ENCODE measurements at places on chromosomes 3 and 15.
A peak's percentile ranks its signal among the peaks of the same experiment; 100 is the strongest.

DNA sequence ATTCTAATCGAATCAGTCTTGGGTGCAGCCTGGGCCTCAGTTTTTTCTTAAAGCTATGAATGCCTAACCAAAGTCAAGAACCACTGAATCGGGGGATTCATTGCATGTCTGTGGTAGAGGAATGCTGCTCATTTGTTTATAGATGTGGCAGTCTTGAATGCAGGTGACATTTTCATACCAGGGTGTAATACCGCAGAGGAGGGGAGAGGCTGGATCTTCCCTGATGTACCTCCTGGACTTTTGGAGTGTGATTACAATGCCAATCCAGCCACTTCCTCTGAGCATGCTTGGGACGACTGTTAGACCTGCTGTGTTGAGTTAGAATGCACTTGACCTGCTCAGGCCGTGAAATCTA lies 42.7 kb downstream of the GOLGA6A start:
- DNase-seq: no peak

DNA sequence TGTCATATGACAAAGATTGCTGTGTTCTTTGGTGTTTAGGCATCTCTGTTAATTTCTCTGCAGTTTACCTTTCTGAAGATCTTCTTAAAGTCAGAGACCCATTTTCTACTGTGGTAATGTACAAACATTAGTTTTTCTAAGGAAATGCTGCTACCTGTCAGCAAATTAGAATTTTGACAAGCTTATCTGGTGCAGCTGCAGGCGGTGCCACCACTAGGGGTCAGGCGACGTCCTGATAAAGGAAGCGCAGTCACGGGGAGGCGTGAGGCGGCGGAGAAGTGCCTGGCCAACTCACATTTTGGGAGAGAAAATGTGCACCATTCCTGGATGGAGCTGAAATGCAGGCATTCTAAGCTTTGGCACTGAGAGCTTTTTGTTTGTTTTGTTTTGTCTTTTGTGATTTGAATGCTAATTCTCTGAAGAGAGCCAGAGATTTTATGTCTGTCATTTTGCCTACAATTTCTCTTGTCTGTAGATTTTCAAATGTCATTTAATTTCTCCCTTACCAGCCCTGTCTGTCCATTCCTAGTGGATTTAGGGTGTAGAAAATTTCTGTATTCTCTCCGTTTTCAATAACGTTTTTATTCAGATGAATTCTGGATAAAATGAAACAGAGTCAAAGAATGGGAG lies 24.9 kb upstream of the SIAH2 start:
- DNase-seq: peak; percentile 76

- no peak for DNase-seq
Observed at GRCh38 chr15:79310612-79310984, 314 bp upstream of the TMED3 start.

DNA sequence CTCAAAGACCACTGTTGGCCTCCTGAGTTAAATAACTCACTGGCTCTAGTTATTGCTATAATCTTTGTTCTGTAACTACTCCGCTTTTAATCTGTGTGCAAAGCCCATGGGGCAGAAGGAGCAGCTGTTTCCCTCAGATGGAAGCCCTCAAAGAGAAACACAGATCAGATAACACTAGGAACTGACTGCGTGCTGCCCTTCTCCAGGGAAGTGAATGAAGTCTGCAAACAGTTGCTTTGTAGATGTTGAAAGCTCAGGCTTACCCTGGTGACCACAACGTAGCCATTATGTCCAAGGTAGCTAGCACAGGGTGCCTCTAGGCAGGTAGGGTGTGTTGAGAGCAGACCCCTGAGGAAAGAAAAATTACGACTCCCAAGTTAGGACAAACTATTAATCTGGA lies 152.3 kb upstream of the STAC start:
- no peak for DNase-seq

- DNase-seq: no peak
Observed at GRCh38 chr3:195094191-195094921, 176.6 kb downstream of the XXYLT1 start.

DNA sequence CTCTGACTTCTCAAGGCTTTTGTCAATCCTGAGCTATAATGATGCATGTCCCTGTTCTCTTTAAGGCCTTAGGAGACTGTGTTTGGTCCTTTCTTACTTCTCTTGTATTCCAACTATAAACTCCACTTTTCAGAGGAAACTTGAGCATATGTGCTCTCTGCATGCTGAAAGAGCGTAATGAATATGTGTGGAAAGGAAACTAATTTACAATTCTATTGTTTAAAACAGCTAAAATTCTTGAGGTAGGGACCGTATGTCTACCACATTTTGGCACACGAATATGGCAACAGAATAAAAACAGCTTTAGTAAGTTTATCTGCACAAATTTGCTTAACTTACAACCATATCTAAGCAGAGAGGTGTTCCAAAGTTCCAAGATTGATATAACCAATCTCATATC lies 242.0 kb upstream of the DCBLD2 start:
- DNase-seq: no peak

DNA sequence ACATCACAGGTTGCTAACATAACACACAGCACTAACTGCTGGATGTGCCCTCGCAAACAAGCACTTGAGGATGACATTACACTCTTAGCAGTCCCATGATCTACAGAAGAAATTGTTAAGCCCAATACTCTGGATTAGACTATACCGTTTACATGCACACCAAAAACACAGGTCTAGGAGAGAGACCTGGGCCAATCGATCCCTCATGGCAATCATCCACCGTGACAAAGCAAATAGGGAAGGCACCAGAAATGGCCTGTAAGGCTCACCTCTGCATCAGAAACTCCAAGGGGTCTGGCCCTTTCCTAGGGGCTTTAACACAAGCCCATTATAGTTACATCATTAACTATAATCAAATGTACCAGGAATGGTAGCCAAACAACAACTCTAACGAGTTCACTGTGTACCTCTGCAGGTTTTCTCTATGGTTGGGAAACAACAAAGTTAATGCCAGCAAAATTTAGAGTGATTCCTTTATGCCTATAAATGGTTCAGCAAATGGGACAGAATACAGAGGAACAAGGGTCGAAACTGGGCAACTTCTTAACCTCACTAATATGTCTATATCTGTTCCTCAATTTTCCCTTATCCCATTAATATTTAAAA lies 18.5 kb downstream of the TRANK1 start:
- DNase-seq: no peak

DNA sequence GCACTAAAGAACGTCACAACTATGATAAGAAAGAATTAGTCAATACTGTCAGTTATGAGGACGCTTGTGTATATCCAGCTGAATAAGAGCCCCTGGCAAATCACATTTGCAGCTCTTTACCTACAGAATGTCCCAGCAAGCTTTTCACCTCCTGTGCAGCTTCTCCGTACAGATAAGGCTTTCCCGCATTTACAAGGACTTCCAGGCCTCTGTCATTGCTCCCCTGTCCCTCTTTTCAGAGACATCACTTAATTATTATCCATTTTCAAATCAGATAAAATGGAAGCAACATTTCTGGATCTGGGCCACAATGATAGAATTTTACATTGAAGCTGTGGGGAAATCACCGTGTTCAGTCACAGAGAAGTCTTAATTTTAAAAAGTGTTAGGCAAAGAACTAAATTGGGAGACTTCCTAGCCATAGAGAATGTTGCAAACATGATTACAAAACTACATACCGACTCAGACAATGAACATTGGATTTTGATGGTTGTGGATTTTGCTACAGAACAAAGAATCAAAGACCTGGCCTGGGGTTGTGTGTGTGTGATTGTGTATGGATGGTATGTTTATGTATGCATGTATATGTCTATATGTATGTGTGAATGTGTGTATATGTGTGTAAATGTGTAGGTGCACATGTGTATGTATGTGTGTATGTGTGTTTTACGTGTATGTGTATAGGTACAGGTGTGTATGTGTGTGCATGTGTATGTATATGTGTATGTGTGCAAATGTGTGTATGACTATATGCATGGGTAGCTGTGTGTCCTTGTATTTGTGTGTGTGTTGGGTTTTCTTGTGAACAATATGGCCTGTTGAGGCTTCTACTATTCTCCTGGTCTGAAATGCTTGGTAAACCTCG lies 41.5 kb downstream of the MGLL start:
- DNase-seq: no peak

DNA sequence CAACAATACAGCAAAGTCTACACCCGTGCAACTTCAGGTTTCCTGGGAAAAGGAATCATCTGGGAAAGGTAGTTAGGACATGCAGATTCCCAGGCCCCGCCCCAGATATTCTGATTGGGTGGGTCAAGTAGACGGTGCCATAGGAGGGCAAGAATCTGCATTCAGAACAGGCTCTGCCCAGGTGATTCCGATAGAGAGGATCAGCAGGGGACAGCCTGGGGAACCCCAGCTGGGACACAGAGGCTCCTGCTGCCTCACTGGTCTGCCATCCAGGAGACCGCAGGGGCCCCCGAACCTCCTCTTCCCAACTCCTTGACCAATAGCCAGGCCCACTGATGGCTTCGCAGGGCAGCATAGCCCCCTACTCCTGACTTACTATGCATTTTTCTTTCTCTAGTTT lies 243.4 kb downstream of the VPS13C start:
- no peak for DNase-seq

DNA sequence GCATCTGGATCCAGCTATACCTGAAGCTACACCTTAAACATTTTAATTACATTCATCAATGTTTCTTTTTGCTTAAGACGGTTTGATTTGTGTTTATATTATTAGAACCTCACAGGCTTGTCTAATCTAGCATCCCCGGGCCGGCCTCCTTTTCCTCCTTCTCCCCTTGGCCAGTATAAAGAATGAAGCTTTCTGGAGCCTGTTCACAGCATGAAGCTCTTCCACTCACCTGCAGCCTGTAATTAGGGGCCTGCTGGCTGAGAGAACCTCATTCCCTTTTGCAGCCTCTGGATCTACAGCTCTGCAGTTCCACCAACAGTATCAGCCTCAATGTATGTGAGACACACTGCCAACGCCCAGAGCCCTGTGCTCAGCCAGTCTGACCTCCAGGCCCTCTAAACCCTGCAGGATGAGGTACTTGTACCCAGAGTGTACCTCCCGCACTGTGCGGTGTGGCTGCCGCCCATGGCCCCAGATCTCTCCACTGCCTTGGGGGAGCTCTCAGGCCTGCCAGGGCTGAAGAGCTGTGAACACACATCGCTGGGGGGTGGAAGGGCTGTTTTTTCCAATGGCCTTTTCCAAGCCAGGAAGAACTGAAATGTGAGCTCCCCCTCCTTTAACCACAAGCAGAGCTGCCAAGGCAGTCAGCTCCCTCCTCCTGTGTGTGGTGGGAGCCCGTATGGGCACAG lies 114.7 kb upstream of the ALDH1A3 start:
- DNase-seq: peak; percentile 18

DNA sequence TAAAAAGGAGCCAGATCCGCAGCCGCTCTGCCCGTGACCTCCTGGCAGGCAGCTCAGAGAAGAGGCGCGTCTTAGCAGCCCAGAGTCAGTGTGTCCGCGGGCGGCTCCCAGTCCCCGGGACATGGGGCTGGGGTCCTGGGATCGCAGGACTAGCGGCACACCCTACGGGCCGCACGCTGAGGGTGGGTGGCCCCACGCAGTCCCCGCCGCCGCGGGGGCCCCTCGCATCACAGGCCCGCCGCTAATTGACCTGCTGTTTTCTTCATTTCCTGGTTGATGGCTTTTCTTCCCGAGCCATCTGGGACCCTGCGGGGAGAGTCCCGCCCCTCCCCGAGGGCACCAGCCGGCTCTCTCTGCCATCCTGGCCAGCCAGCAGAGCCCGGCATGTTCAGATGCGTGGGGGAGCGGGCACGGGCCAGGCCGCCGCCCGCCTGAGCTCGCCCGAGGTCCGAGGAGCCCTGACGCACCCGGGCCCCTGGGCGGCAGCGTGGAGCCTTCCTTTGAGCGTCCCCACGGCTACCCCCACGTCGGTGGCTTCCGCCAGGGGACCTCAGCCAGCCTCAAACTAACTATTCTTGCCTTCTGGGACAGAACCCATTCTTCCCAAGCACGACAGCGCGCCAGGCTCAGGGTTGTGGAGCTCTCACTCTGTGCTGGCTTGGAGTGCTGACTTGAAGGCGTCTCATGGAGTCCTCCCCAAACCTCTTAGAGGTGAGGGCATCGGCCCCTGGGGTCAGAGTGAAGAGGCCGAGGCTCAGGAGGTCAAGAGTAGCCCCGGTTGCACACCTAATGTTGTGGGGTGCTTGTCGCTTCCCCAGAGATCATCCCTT lies 34.6 kb upstream of the CACNA2D3 start:
- DNase-seq: no peak

DNA sequence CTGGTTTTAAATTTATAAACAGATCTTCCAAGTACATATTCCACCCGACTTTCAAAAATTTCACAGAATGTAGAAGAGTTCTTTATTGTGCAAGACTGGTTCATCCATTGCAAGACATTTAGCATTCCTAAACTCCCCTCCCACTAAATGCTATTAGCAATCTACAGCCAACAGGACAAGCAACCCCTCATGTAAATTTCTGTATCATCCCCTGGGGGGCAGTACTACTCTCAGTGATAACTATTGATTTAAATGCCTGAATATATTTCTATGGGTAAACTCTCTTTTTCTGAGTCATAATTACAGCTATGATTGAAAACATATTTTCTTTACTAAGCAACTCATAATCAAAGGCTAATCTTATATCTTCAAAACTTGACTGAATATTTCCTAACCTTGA lies 10.7 kb upstream of the SLC15A2 start:
- no peak for DNase-seq

- peak; percentile 70 for DNase-seq
Observed at GRCh38 chr3:69671082-69671952, 67.9 kb upstream of the MITF start.

- no peak for DNase-seq
Observed at GRCh38 chr3:147420353-147421183, 11.4 kb downstream of the ZIC1 start.

- no peak for DNase-seq
Observed at GRCh38 chr3:71166339-71167240, 416.9 kb downstream of the FOXP1 start.

DNA sequence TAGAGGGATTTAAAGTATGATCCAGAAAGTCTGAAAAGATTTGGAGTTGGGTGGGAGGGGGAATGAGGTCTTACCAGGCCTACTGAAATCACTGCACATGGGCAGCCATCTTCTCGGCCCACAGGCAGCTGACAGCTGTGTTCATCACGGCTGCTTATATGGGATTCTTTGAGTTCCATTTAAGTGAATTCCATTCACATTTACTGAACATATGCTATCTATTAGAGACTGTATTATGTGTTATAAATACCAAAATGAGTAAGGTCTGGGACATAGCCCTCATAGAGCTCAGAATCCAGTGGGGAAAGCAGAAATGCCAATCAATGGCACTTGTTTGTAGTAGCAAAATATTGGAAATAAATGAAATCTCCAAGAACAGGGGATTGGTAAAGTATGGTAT lies 91.1 kb downstream of the TRIM42 start:
- DNase-seq: no peak

DNA sequence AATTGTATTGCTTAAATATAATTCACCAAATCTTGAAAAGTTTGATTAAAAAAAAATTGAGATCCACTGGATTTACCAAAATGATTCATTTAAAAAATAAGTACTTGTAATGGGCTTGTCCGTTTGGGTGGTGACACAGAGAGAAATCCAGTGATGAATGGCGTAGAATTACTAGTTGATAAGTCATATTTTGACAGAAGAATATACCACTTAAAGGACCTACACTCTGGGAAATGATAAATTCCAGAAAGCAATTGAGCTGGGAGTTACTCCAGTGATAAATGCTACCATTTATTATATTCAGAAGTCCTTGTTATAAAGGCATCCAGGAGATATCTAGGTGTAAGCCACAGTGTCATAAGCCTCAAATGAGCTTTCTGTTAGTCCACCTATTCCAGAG lies 141.8 kb upstream of the CFAP20DC start:
- DNase-seq: no peak

Measured in head of caudate nucleus (tissue), 42 donors.